ENCODE measurements at places on chromosomes 7 and 10. TPM values are rescaled to one million over a fixed set of nuclear protein-coding genes. Genes with fewer than 3 reads are reported as not detected.

Gene PDAP1
- 74.2 TPM for total RNA-seq

DNA sequence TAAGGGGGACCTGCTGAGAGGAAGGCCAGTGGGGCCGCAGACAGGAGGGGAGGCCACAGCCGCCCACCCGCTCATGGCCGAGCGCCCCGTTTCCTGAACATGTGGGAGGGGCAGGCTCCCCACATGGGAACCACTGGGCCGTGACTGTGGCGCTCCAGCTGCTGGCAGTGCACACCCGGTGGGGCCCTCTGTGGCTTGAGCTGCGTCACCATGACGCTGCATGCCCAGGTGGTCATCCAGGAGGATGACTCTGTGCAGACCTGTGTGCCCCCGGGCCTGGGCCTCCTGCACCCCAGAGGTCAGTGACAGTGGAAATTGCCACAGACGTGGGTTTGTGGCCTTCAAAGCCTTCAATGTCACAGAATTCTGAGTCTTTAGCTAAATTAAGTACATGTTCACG, 85.1 kb downstream of the MGMT start:
- DNase-seq, result no peak

GRCh38 chr10:85618841-85619240, 747.8 kb downstream of the GRID1 start:
- DNase-seq, result no peak

- no peak for DNase-seq
Measured at GRCh38 chr10:51086710-51087109, 12.4 kb downstream of the PRKG1 start.

DNA sequence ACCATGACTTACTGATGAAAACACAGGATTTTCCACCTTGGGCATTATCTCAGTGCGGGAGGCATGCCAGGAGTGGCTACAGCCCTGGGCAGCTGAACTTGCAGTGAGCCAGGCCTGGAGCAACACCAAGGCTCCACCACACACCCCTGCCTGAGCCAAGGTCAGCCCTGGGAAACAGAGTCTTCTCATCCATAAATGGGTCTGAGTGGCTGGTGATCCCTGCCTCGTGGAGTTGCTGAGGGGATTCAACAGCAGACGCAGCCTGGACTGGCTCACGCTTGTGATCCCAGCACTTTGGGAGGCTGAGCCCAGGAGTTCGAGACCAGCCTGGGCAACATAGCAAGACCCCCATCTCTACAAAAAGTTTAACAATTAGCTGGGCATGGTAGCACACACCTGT, 32.2 kb downstream of the SPOCK2 start:
- DNase-seq, result no peak

Gene WEE2
- not detected for total RNA-seq

DNA sequence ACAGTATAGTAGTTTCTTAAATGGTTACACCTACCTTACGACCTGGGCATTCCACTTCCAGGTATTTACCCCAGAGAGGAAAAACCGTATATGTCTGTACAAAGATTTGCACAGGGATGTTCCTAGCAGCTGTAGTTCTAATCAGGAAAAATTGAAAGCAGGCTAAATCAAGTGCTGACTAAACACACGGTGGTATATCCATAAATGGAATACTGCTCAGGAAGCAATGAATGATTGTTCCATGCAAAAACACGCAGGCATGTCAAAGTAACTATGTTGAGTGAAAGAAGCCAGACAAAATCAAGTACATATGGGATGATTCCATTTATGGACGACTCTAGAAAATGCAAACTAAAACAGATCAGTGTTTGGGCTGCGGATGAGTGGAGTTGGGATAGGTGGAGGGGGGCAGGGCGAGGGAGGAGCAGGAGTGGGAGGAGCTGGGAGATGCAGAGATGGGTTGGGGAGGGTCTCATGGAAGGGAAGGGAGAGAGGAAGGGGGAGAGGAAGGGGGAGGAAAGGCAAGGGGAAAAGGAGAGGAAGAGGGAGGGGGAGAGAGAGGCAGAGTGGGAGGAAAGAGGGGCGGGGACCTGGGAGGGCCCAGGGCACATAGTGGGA, 484 bp upstream of the MSRB2 start:
- no peak for DNase-seq

DNA sequence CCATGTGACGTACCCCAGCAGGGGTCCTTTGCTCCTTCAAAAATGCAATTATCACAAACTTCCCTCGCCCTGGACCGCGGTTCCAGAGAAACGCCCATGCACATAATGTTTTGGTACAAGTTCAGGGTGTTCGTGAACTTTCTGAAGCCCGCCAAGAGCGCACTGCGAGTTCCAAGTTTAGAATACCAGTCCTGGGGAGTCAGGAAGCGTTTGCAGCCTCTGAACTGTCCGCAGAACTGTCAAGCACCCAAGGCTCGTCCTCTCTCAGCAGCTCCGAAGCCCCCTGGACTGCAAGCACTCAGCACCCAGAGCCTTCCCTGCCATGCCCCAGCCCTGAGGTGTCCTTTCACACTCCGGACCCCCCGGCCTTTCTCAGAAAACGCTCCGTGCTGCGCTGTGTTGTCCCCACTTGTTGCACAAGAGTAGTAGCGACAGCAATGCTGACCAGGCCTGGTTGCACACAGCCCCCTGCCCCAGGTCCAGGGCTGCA, 30.3 kb downstream of the CALML3 start:
- DNase-seq, result peak; percentile 13

Gene ACHE
- 18.4 TPM for total RNA-seq

GRCh38 chr10:75210282-75211006, at the start of gene VDAC2:
Gene VDAC2, plus strand, starts transcription at chr10:75210796. Its CDS starts 363 bp downstream, at chr10:75211159.
- peak; percentile 84 for DNase-seq

Gene ITPRID1
- total RNA-seq, result 1.2 TPM

- no peak for DNase-seq
Measured at GRCh38 chr7:12369072-12369471, 34.6 kb downstream of the VWDE start.

DNA sequence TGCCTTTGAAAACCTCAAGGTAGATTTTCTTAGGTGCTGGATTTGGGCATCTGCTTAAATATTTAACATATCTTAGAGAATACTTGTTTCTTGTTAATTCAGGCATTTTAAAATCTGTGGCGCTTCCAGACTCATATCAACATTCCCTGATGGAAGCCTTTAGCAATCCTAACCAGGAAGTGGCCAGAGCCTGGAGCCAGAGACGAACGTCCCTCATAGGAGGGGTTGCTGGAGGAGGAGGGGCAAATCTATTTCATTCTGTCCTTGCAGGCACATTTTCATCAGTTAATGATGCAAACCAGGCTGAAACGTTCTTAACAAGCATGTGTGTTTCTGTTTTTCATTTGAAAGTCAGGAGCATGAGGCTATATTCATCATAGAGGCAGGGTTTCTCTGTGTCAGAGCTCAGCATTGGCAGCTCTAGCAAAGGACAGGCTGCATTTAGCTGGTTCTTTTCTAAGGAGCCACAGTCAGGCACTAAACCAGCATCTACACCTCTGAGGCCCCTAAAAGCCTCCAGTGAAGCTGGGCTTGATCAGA, 17.8 kb upstream of the IFIT2 start:
- no peak for DNase-seq

Gene NANOS1
- 0.27 TPM for total RNA-seq

DNA sequence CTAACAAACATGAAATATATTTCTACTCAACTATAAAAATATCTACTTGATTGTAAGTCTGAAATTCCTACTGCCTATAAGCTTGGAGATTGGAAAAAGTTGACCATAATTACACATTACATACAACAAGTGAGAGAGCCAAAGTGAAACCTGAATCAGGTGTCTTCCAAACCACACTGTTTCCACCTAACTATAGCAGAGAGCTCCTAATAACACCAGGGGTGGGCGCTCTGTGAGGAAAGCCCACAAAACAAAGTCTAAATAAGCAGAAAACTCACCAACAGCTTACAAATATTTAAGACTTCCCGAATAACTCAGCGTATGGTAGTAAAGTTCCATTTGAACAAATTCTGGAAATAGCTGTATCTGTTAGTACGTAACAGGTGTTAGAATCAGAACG, 119.9 kb downstream of the GPR37 start:
- DNase-seq, result no peak

- DNase-seq, result no peak
Measured at GRCh38 chr10:89683883-89684282, 17.5 kb upstream of the KIF20B start.

DNA sequence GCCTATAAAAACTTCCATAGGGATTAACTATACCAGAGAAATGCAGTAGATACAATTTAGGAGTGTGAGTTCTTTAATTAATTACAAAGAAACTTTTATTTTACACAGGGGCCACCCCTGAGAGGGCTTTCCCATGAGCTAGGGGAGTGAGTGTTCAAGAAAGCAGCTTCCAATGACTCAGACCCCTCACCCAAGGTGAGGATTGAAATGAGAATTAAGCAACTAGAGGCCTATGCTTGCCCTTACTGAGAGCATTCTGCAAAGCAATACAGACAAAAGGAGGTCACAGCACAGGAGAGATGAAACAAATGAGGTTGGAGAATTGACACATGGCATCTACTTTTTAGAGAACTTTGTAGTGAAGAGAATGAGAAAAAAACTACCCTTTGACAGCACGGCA, 301.8 kb downstream of the WDR11 start:
- no peak for DNase-seq

DNA sequence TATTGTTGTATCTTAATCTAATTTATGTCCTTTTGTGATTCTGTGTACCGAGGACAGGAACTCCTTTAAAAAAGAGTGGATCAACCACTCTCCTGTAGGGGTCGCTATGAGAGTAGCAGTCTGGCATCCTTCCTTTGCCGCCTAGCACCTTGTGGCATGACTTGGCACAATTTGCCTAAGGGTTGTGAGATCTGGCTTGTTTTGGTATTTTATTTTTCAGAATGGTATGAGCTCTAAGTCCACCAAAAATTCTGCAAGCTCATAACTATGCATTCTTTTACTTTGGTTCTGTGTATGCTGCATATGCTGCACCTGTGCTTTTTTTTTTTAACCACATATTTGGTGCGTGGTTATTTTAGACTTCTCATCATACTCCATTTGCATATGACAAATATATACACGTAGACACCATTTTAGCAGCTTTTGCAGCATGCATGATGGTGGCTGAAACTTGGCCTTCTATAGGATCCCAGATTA, 112.8 kb downstream of the CDK14 start:
- DNase-seq, result peak; percentile 34

Gene SPAM1
- total RNA-seq, result not detected

- peak; percentile 75 for DNase-seq
Measured at GRCh38 chr10:70920519-70920918, 32.2 kb upstream of the PCBD1 start.

Gene CYP2E1
- total RNA-seq, result 0.92 TPM

Gene CCL24
- total RNA-seq, result 21.7 TPM

- no peak for DNase-seq
Measured at GRCh38 chr7:112282476-112283188, 76.1 kb downstream of the ZNF277 start.

DNA sequence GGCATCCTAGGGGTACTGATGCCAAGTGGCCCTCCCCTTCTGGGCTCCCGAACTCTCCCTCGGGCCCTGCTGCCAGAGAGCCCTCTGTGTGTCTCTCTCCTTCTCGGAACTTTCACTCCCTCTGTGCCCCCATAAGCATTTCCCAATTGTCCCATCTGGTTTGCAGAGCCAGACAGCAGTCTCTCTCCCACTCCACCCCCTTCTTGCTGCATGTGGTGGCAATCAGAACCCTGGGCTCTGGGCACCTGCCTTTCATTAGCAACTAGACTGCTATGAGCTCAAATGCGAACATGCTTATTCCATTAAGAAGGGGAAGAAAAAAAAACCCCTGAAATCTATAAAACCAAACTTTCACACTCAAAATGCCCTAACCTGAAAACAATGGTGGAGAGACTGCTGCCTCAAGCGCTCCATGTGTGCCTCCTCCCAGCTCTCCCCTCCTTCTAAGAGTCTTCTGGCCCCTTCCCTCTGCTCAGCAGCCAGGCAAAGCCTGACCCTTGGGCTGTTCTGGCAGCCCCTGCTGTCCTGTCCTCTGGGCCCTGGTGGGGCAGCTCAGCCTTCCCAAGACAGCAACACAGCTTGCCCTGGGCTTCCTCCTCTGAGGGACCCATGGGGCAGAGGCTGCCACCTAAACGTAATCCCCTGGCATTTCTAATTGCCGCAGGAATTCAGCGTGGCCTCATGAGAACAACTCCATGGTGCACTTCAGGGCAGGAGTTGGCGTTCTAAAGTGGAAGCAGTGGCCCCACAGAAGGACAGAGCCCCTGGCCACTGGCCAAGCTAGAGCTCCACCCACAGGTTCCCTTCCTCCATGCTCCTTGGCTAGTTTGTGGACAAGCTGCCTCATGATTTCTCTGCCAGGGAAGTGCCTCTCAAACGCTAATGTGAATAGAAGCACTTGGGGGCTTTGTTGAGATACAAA, 415.4 kb downstream of the PLXNA4 start:
- peak; percentile 32 for DNase-seq

DNA sequence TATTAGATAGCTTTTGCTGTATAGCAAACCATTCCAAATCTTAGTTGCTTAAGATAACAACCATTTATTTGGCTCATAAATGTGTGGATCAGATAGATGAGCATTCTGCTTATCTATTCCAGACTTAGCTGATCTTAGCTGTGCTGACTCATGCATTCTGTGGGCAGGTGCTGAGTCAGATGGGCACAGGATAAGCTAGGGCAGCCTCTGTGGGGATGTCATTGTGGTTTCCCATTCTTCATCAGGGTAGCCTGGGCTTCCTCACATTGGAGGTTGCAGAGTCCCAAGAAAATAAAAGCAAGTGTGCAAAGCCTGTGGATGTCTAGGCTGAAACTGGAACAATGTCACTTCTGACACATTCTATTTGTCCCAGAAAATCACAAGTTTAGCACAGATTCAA, 917.0 kb downstream of the TYW1 start:
- no peak for DNase-seq

Gene FRMD4A
- total RNA-seq, result 11.2 TPM

Gene MINDY4
- 3.2 TPM for total RNA-seq

GRCh38 chr7:79142706-79143105, 310.8 kb downstream of the MAGI2 start:
- DNase-seq, result no peak

Gene GPR15LG
- total RNA-seq, result 621 TPM

Gene METTL27
- 3.8 TPM for total RNA-seq

Gene TFEC
- 2.9 TPM for total RNA-seq

DNA sequence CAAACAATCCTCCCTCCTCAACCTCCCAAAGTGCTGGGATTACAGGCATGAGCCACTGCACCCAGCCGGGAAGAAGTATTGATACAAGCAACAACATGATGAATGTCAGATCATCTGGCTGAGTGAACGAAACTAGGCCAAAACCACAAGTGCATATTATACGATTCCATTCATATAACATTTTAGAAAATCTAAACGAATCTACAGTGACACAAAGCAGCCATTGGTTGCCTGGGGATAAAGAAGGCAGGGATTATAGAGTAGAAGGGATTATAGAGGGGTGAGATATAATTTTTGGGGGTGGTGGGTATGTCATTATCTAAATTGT, 11.5 kb upstream of the RHBDD2 start:
- no peak for DNase-seq

GRCh38 chr10:73456187-73456890, 23.0 kb upstream of the MSS51 start:
- DNase-seq, result no peak

Gene OIT3
- 0.12 TPM for total RNA-seq

GRCh38 chr10:28732091-28732490, 54.8 kb downstream of the BAMBI start:
- no peak for DNase-seq

GRCh38 chr7:92632791-92633190, 42.6 kb upstream of the FAM133B start:
- no peak for DNase-seq

Data from left colon (tissue), 2 donors.